ENCODE measurements at places on chromosomes 7 and 10. TPM values are rescaled to one million over a fixed set of nuclear protein-coding genes. Genes with fewer than 3 reads are reported as not detected.
A peak's percentile ranks its signal among the peaks of the same experiment; 100 is the strongest.

OR9A2 gene
- total RNA-seq: not detected

LRRC17 gene
- total RNA-seq: 2.0 TPM

HMX2 gene
- not detected for total RNA-seq

DNA sequence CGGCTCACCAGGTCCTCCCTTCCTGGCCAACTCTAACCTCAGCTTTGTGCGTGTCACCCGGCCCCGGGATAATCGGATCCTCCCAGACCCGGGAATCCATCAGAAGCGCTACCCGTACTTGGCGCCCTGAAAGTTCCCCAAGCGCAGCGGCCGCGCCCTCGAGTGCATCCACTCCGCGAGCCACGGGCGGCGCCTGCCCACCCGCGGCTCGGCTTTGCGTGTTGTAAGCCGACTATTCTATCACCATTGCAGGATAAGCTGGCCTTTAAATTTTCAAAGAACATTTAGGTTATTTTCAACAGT is 35.7 kb upstream of the EBLN1 start:
- DNase-seq: peak; percentile 36

DNA sequence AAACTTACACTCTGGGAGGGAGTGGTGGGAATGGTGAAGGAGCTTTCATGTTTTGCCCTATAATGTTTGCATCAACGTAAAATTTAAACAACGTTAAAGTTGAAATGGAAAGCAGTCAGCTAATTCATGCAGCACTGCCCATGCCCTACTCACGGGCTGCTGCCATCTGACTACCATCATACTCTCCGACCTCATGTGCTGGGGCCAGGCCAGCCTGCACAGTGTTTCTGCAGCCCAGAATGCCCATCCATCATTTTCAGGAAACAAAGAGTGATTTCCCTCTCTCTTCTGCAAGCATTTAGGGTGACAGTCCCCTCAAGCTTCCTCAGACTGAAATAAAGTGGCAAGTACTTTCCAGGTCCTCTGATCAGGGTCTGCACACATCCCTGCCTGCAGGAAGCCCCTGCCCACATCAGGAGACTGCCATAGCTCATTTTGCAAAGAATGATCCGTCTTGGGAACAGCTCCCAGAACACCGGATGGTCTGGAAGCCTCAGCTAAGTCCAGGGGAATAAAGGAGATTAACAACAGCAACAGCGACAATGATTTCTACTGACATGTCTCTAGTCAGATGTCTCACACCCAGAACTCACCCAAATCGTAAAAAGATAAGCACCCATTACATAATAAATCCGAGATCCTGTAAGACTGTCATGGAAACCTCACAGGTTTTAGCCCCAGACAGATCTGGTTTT is 40.3 kb downstream of the ARHGAP22 start:
- no peak for DNase-seq

DNA sequence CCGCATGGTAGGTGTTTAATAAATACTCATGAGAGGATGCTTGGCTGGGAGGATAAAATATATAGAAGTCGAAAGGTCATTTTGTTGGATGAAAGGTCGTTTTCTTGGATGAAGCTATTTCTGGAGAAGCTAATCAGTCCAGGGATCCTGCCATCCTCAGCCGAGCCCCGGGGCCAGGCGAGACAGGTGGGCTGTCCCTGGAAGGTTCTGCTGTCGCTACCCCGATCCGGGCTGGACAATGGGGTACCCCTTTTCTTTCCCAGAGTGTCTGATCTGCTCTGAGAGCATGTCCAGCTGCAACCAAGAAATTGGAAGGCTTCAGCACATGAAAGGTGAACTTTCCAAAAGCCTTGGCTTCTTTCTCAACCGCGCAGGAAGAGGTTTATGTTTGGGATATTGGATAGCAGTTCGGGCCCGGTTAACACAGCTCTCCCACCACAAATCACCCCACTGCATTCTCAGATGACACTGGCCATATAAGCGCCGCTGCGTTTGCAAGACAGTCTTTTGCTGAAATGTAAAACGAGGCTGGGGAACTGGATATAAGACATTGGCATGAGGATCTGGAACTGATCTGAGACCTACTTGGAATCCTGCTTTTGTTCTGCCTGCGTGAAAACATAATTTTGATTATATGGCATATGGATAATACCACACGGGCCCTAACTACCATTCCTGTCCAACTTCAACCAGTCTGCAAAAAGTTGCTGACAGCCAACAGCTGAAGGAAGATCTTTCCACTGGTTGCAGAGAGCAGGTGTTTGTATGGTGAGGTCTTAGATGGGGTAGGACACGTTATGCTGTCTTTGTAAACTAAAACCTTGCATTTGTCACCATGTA is 31.2 kb upstream of the MSRB2 start:
- DNase-seq: no peak

DNA sequence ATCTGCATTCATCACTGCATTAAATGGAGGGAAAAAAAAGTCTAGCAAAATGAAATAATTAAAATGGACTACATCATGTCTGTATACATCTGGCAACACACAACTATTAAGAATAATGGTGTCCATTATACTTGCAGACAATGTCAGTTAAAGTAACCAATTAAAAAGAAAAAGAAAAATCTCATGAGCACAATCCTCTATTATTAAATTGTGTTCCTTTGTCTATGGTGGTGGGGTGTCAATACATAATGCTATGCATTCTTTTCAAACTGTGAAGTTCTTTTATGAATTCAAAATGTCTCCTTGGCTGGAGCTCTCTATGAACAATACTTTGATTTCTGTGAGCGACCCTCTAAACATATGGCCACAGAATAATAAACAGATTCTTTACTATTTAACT is 63.5 kb downstream of the NRP1 start:
- DNase-seq: no peak

GRCh38 chr10:26455567-26456315 is 17.6 kb downstream of the APBB1IP start:
- no peak for DNase-seq

DNA sequence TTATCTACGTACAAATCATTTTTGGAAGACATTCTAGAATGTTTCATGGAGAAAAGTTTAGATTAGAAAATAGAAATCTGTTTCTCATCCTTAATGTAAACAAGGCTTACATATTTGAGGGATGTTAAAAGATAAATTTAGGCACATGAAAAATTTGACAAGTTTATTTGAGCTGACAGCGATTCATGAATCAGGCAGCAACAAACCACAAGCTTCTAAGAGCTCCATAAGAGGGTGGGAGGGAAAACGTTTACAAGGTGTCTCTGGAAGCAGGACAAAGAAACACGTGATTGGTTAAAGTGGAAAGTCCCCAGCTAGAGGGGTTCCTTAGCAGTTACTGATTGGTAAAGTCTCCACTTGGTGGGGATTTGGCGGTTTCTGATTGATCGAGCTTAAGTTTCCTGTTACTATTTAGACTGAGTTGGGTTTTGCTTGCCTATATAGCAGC is 228.9 kb upstream of the PITRM1 start:
- no peak for DNase-seq
